ENCODE measurements at places on chromosomes 6 and 20.

DNA sequence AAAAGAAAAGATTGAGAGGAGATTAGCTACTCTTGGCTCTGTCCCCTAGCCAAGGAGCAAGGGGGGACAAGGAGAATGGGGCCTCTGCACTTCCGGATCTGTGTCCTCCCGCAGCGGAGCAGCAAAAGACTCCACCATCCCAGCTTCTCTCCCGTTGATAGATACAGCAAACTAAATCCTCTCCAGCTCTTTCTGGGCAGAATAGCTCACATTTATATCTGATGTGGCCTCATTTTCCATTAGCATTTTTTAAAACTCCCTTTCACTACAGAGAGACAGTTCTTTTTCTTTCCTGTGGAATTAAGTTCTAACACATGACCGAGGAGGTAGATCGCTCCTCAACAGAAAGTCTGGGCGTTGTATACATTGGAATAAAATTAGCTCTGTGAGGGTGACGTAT, 260.9 kb upstream of the SOX4 start:
- DNase-seq = no peak

DNA sequence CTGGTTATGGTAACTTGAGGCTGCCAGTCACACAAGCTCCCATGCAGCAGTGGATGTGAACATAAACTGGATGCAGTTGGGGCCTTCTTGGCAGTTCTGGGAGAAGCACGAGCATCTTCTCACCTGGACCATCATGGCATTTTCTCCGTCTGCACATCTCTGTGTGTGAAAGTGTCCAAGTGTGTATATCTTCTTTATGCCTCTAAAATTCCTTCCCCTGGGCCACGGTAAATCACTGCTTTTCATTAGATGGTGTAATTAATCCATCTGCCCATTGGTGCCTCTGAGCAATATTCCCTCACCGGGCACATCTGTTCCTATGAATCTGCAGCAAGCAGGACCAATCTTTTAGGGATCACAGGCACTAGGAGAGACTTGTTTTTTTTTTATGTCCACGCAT, 138.0 kb downstream of the MAP3K7 start:
- no peak for DNase-seq

DNA sequence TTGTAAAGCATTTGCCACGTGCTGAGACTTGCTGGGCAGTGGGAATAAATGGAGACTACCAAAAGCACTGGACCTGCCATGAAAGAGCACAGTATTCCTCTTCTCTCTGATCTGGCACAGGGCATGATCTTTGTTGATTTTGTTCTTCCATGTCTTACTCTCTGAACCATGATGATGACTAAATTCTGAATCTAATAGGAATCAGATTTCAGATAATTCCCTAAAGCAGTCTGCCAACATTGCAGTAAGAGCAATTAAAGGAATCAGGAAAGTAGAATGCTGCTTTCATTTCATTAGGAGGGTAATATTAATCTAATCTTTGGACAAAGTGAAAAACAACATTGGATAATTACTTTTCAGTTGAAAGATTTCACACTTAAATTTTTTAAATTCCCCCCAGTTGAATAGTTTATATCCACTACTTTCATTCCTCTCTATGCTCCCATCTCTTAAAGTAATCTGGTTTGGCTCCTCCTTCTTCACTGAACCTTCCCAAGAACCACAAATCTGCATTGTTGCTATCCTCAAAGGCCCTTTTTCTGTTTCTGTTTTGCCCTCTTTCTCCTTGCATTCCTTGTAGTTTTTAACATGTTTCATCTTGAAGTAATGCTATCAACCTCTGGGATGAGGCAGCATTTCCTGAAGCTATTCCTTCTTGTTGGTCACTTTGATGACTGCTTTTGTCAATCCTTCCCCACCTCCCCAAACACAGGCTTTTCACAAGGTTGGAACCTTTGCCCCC, 243.2 kb upstream of the TENT5A start:
- no peak for DNase-seq

DNA sequence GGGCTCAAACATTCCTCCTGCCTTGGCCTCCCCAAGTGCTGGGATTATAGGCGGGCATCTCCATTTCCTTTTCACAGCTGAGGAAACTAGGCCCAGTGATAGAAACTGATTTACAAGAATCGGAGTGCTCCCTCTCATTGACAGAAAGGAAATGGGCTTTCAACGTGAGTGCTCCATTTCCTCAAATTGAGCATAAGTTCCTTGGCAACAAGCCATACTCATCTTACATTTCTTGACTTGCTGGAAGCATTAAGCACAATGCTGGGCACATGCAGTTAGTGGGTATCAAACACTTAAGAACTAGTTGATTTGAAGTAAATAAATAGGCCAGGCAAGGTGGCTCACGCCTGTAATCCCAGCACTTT, 54.7 kb downstream of the FGD2 start:
- no peak for DNase-seq
